ENCODE measurements at places on chromosomes 1 and 21. TPM values are rescaled to one million over a fixed set of nuclear protein-coding genes. Genes with fewer than 3 reads are reported as not detected.

The NECTIN4 gene
- total RNA-seq = 1.9 TPM

The GBP5 gene
- total RNA-seq = 0.09 TPM

The COP1 gene
- 27.2 TPM for total RNA-seq

The PRAMEF17 gene
- not detected for total RNA-seq

The HSD3B1 gene
- total RNA-seq = not detected

The LRRC3 gene
- 2.1 TPM for total RNA-seq

The GGPS1 gene
- 19.1 TPM for total RNA-seq

The DDI2 gene
- total RNA-seq = 7.5 TPM

The C1orf185 gene
- not detected for total RNA-seq

The OR2L8 gene
- total RNA-seq = not detected

The GPA33 gene
- total RNA-seq = not detected

The MYOG gene
- not detected for total RNA-seq

The SLC25A34 gene
- total RNA-seq = 0.53 TPM

The PEX11B gene
- 33.2 TPM for total RNA-seq

The RFX5 gene
- 18.8 TPM for total RNA-seq

The KRTAP12-2 gene
- total RNA-seq = not detected

The FHAD1 gene
- 0.64 TPM for total RNA-seq

The PRR9 gene
- total RNA-seq = not detected

The OPTC gene
- not detected for total RNA-seq

The GBP3 gene
- 0.67 TPM for total RNA-seq

The DNASE2B gene
- not detected for total RNA-seq

The FAM177B gene
- not detected for total RNA-seq

The CACNA1S gene
- not detected for total RNA-seq

The C21orf58 gene
- total RNA-seq = 5.7 TPM

The BMP8B gene
- total RNA-seq = 5.4 TPM

The CYP2J2 gene
- total RNA-seq = 0.11 TPM

The MUTYH gene
- 6.0 TPM for total RNA-seq

The EYA3 gene
- 5.9 TPM for total RNA-seq

The SKI gene
- 28.5 TPM for total RNA-seq

The TEX38 gene
- not detected for total RNA-seq

The AZIN2 gene
- total RNA-seq = 0.66 TPM

Data from A549 treated with Mapracorat at 1 μM for 4 hours (cell line).